ENCODE measurements at places on chromosomes 4 and X. TPM values are rescaled to one million over a fixed set of nuclear protein-coding genes. Genes with fewer than 3 reads are reported as not detected.

The NDNF gene
- total RNA-seq = 4.6 TPM

The RAPGEF2 gene
- total RNA-seq = 109 TPM

The HTT gene
- total RNA-seq = 72.9 TPM

The GLOD5 gene
- not detected for total RNA-seq

The ETDA gene
- total RNA-seq = not detected

The OTC gene
- total RNA-seq = not detected

The TSC22D3 gene
- total RNA-seq = 504 TPM

The STK32B gene
- 14.8 TPM for total RNA-seq

The HDX gene
- total RNA-seq = 12.0 TPM

The HTR2C gene
- total RNA-seq = not detected

The ASB5 gene
- total RNA-seq = not detected

The ABCG2 gene
- total RNA-seq = 26.3 TPM

The NMU gene
- total RNA-seq = 9.0 TPM

The KLF8 gene
- 9.0 TPM for total RNA-seq

The DUSP9 gene
- not detected for total RNA-seq

The ARAP2 gene
- 206 TPM for total RNA-seq

The GPC4 gene
- total RNA-seq = 9.8 TPM

The LRAT gene
- total RNA-seq = 7.3 TPM

The MSN gene
- 207 TPM for total RNA-seq

The FHIP1A gene
- 72.9 TPM for total RNA-seq

The EGF gene
- 3.1 TPM for total RNA-seq

The MEPE gene
- not detected for total RNA-seq

The GPR50 gene
- total RNA-seq = not detected

The PNMA5 gene
- total RNA-seq = not detected

The ADH1B gene
- total RNA-seq = 259 TPM

The FAM47A gene
- 0.11 TPM for total RNA-seq

The FAM9B gene
- not detected for total RNA-seq

The UGT2B17 gene
- total RNA-seq = not detected

The PHKA1 gene
- total RNA-seq = 16.0 TPM

The TCP11X2 gene
- total RNA-seq = not detected

The GUCY1B1 gene
- total RNA-seq = 11.3 TPM

The DAPP1 gene
- 1.5 TPM for total RNA-seq

The C4orf51 gene
- total RNA-seq = not detected

The CD40LG gene
- not detected for total RNA-seq

The TBX22 gene
- 9.8 TPM for total RNA-seq

The RHOXF2 gene
- total RNA-seq = not detected

The MAOB gene
- total RNA-seq = 1.2 TPM

The MAGEB10 gene
- not detected for total RNA-seq

The PNCK gene
- total RNA-seq = not detected

The CPE gene
- total RNA-seq = 159 TPM

The DOK7 gene
- total RNA-seq = 0.25 TPM

The FGF13 gene
- 5.5 TPM for total RNA-seq

The MID1 gene
- 9.5 TPM for total RNA-seq

The XKRX gene
- total RNA-seq = 0.33 TPM

The N4BP2 gene
- total RNA-seq = 26.8 TPM

The KDR gene
- 65.7 TPM for total RNA-seq

The CDKL2 gene
- total RNA-seq = 19.1 TPM

The PCDH10 gene
- total RNA-seq = 0.13 TPM

The ARX gene
- 1.9 TPM for total RNA-seq

Data from thyroid gland (tissue), 4 donors.